ENCODE measurements at places on chromosomes 1 and 21. TPM values are rescaled to one million over a fixed set of nuclear protein-coding genes. Genes with fewer than 3 reads are reported as not detected.

Gene RXFP4
- total RNA-seq = not detected

Gene SH2D1B
- total RNA-seq = not detected

- no peaks in the 10 kb centered on the region for H3K27me3 ChIP-seq
- no peaks in the 10 kb centered on the region for H3K4me1 ChIP-seq
- DNase-seq = no peak
Observed at GRCh38 chr1:155023627-155024026, 10.0 kb downstream of the DCST2 start.

DNA sequence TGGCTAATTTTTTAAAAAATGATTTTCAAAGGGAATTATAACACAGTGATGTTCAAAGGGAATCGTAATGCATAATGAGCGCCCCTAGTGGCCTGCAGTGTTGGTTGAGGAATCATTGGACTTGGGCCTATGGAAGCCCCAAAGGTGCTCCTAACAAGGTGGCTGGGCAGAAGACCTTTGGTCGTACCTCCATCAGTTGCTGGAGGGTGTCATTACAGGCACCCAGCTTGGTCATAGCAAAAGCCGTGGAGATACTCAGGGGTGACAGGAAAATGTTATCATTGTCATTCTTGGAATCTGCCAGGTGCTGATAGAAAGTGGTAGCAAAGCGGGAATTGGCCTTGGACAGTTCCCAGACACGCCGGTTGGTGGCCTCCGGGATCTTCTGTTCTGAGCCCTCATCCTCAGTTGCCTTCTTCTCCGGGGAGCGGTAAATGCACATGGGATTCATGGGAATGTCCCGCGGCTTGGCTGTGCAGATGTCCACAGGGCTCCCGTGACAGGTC lies 2.7 kb downstream of the SERPINC1 start:
- H3K4me1 ChIP-seq = no peaks in the 10 kb centered on the region
- DNase-seq = no peak
- H3K27ac ChIP-seq = no peak overlapping the region
- H3K27me3 ChIP-seq = no peaks in the 10 kb centered on the region

DNA sequence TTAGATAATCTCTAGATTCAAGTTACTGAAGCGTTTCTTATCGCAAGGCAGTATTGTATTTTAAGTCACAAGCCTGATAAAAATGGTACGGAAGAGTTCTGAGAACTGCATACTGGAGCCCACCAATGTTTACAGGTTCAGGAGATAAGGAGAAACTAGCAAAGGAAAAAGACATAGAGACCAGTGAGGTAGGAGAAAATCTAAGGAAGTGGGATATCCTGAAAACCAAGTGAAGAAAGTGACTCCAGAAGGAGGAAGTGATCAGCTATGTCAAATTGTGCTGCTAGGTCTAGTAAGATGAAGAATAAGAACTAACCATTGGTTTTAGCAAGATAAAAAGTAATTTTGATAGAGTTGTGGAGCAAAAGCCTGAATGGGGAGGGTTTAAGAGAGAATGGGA lies 31.0 kb upstream of the ACADM start:
- no peaks in the 10 kb centered on the region for H3K36me3 ChIP-seq
- H3K4me1 ChIP-seq = no peaks in the 10 kb centered on the region
- DNase-seq = no peak
- H3K27ac ChIP-seq = no peak overlapping the region
- H3K4me3 ChIP-seq = no peak overlapping the region

DNA sequence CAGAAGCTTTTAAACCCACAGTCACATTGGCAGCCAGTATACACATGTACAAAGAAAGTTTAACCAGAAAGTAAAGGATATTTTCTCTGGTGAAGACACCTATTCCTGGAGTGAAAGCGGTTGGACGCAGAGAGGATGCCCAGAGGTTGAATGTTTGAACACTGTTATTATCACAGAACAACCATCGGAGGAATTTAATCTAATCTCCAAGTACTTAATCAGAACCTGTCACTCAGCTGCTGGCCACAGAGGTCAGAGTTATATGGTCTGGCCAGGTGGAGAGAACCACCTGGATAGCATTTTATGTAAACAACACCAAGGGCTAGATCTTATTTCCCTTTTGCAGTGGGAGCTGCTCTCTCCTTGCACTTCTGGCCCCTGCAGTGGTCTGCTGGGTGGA lies 29.4 kb downstream of the SPATA46 start:
- no peak overlapping the region for H3K4me3 ChIP-seq
- no peaks in the 10 kb centered on the region for H3K27me3 ChIP-seq
- no peak for DNase-seq
- no peaks in the 10 kb centered on the region for H3K36me3 ChIP-seq
- peaks cover 6% of the 10 kb centered on the region for H3K4me1 ChIP-seq
- H3K27ac ChIP-seq = no peak overlapping the region

DNA sequence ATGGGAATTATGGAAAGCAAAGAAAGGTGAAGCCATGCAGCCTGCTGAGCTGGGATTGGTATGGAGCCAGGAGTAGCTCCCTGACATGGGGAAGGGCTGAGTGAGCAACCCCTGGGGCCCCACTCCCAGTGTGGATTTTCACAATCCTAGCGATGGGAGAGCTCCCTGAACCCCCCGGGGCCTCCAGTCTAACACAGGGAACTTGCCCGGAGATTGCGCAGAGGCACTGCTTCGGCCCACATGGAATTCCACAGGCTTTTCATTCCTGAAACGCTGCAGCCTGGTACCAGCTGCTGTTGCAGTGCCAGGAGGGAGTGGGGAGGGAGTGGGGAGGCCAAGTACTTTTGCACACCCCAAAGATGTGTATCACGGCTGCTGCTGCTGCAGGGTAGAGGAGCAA lies 110.4 kb upstream of the C21orf91 start:
- no peak overlapping the region for H3K4me3 ChIP-seq
- no peaks in the 10 kb centered on the region for H3K36me3 ChIP-seq
- no peaks in the 10 kb centered on the region for H3K4me1 ChIP-seq

All from tibial nerve (tissue), 4 donors.